ENCODE measurements at places on chromosomes 12 and 14.

- DNase-seq = peak; percentile 37
These were observed 4.5 kb downstream of the DHH start for GRCh38 chr12:49089821-49090773.

- DNase-seq = no peak
These were observed 93.0 kb downstream of the ALX1 start for GRCh38 chr12:85373045-85373444.

DNA sequence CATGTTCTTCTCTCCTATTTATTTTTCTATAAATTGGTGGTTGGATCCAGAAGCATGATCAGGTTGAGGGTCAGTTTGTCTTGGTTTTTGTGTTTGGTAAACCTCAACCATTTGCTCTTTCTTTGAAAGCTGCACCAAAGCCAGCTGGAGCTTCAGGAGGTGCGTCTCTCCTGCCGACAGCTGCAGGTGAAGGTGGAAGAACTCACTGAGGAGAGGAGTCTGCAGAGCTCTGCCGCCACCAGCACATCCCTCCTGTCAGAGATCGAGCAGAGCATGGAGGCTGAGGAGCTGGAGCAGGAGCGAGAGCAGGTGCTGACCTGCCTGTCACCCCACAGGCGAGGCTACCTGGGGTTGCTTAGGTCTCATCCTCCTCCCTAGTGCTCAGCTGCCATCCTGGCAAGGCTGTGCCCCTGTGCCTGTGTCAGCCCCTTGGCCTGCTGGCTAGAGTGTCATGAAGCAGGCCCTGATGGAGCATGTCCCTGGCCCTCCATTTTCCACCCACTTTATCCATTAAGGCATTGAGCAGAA is 45.0 kb downstream of the RAB35 start:
- DNase-seq = no peak

- DNase-seq = peak; percentile 33
These were observed at the start of gene ITGA7 for GRCh38 chr12:55707841-55708694. Gene ITGA7, minus strand, starts transcription at chr12:55707904. Its CDS starts 222 bp downstream, at chr12:55707682.

DNA sequence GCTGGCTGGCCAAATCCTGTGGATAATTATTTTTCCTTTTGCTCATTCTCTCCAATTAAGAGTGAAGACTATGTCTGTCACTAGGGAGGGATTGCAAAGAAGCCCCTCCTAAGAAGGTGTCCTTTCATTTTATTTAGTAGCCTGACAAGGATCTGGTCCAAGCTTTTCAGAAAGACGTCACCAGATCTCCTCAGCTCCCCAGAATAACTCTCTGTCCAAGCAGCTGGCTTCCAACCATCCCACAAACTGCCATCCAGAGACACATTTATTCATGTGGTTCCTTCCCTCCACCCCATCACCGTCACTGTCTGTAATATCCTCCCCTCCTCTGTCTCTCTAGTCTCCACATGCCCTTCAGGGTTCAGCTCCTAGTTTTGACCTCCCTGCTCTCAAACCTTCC is 69.9 kb downstream of the PPM1H start:
- DNase-seq = no peak

GRCh38 chr14:31898838-31899528 is 178.1 kb upstream of the ARHGAP5 start:
- no peak for DNase-seq

DNA sequence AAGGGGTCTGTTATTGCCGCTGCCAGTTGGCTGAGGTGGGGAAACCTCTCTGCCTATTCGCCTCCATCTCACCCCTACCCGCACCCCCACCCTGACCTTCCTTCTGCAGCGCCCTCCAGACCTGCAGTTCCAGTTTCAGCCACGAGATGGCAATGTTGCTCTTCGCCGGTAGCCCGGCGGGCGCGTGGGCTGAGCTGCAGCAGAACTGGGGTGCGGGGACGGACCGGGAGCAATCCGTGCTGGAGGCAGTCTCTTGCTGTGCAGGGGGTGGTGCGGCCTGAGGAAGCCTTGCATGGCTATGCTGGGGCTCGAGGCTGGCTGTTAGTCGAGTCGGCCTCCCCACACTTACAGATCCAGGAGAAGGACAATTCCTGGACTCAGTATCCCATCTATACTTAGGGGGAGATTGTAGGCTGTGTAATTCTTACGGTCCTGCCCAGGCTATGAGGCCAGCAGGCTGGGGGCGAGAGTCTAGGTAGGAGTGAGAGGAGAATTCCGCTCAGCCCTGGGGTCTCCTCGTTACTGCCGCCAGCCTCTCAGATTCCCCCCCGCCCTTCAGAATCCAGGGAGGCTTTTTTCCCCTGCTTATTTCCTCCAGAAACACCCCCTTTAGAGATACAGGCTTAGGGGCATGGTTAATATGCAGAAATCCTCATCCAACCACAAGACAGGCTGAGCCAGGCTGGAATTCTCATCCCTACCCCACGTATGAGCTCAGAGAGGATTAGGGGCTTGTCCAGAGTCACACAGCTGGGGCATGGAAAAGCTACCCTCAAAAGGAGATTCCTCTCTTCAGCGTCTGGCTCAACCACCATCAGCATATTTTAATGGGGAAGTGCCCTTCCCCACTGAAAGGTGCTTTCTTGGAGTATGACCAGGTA is 118.2 kb downstream of the AACS start:
- peak; percentile 67 for DNase-seq

DNA sequence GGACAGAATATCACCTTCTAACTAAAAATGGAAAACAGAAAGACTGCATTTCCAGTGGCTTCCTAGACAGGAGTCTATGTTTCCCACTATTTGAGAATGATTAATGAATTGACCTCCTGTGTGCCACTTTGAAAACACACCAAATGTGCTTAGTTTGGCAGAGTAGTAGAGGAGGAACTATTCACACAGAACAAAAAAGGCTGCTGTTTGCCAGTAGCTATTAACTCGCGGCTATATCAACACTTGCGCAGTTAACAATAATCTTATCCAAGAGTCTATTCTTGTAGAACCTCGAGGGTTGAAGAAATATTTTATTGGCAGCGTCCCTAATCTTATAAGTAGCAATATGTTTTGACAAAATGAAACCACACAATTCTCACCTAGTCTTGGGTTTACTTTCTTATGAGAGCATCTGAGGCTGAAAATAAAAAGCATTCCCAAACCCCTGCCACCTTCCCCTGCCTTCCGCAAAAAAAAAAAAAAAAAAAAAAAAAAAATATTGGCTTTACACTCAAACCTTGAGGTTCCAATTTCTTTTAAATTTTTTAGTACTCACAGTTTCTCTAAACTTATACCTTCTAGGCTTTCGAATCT is 127.3 kb upstream of the FLRT2 start:
- DNase-seq = no peak

GRCh38 chr12:84805474-84805858 is 107.1 kb downstream of the SLC6A15 start:
- DNase-seq = no peak

GRCh38 chr12:3542911-3543310 is 51.9 kb downstream of the PRMT8 start:
- no peak for DNase-seq

GRCh38 chr14:103221781-103222358 is 98.6 kb downstream of the TNFAIP2 start:
- no peak for DNase-seq

DNA sequence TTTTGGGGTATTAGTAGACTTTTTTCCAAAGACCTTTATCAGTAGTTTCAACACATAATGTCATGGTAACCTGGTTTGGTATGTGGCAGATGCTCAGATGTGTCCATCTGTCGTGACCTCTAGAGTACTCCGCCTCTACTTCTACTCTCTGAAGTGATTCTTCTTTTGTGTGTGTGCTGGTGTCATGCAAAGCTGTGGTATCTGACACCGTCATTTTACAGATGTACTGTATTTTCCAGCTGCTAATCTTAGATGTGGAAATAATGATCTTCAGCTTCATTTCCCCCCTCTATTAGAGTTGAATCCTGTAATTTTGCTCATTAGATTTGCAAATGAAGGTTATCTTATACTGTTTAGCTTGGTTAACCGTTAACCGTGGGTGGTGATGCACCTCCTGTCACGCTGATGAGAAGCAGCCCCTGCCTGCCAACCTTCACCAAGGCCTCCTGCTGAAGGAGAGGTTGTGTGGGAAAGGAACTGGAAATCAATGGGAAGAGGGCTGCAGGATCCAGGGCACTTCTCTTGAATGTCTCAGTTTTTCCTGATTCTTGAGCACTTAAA is 222.4 kb upstream of the AMIGO2 start:
- no peak for DNase-seq

- no peak for DNase-seq
These were observed 75.8 kb downstream of the FRMD6 start for GRCh38 chr14:51727526-51727925.

- DNase-seq = no peak
These were observed 141.9 kb downstream of the ANO6 start for GRCh38 chr12:45357539-45358417.

GRCh38 chr12:47943623-47944340 is 19.6 kb upstream of the TMEM106C start:
- no peak for DNase-seq

DNA sequence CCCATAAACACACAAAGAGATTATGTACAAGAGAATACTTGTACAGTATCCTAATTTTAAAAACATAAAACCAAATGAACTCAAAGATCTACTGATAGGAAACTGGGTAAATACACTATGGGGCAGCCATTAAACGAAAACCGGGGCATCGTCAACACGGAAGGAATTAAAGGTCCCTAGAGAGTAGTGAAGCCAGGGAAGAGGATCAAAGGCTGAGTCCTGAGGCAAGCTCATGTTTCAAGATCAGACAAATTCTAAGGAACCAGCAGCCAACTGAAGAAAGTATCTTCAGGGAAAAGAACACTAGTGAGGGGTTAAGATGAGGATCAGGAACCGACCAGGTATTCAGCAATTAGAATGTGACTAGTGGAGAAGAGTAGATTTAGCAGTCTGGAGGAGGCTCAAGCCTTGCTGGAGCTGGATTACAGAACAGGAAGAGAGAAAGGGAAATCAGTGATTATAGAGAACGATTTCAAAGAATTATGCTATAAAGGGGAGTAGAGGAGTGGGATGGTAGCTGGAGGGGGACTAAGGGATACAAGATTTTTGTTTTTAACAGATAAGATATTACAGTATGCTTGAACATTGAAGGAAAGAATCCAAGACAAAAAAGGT is 23.7 kb downstream of the SEL1L start:
- no peak for DNase-seq

GRCh38 chr14:22800346-22800745 is 14.9 kb downstream of the SLC7A7 start:
- DNase-seq = no peak

GRCh38 chr12:15693228-15693911 is 95.8 kb downstream of the EPS8 start:
- no peak for DNase-seq

DNA sequence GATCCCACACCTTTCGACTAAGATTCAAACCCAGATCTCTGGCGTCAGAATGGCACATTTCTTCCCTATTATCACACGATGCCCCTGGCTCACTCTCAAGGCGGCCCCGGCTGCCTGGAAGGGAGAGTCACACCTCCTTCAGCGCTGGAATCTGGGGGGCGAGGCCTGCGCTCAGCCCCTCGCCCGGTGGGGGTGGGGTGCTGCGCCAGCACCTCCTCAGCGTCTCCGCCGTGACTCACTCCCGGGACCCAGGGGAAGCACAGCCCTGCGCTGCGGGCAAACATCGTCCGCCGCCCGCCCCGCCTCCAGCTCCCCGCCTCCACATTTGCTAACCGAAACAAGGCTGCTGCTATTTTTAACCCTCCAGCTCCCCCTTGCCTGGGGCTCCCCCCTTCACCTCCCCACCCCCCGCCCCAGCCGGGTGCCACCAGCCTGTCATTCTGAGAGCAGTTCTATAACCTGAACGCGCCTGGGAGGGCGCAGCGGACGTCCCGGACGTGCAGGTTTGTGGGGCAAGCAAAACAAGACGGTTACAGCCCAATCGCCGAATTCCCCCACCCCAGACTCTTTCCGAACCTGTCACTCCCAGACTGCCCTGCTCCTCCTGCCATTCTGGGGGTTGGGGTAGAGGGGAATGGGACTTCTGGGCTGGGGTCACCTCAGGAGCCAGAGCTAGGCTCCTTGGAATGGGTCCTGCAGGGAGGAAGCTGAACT is 6.7 kb downstream of the HDAC7 start:
- DNase-seq = peak; percentile 77
